ENCODE measurements at places on chromosomes 1 and 21.

DNA sequence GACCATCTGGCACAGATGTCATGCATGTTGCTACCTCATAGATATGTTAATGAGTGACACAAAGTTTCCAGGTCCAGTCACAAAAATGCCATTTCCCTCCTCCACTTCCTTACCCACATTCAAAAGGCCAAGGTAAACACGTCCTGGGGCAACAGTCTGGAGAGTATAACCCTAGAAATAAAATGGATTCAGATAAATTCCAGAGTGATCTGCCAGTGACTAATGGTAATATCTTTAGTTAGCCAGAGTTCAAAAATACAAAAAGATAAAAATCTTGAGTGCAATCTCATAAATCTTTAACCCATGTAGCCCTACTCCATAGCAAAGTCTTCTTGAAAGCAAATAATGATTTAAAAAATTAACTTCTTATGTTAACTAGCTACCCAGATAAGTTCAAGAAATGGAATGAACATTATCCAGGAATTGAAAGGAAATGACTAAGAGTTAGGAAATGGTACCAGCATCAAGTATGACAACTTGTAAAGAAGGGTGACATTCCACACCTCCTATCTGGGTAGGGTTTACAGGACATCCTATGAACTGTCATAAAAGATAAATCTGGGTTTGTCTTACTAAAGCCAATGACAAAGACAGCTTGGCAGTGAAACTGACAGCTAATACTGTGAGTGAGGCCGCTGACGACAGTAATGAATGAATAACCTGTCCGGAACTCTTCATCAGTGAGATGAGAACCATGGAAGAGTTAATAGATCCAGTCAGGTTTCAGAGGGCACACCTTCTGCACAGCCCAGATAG is 18.1 kb downstream of the RGS2 start:
- DNase-seq = peak; percentile 38

- DNase-seq = no peak
Measured at GRCh38 chr1:6208723-6209660, 3.1 kb downstream of the RNF207 start.

GRCh38 chr1:63888984-63889383 is 115.2 kb downstream of the ROR1 start:
- DNase-seq = no peak

DNA sequence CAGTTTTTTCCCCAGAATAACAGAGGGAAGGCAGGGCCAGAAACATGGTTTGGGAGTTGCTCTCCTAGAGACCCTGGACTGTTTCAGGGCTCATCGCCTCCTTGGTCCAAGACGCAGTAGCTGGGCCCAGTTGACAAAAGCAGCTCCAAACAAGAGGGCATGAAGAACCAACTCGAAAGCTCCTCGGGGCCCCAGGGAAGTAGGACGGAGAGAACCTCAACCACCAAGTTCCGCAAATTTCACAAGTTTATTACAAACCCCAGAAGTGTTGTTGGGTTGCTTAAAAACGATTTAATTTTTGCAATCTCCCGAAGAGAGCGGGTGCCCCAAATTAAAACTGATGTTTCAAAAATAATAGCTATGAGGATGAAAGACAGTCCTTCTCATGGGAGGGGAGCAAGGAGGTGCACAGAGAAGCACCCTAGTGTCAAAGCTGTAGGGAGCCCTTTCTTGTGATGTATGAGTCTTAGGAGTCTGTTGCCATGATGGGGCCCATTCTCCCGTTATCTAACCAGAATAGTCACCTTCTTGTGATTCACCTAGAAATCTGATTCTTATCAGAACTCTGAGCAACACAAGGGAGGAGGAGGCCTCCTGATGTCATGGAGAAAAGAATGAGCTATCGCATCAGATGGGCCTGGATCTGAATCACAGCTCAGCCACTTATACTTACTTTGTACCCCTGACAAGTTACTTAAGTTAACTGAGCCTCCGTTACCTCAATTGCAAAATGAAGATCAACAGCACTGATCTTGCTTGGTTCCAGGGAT is 165.7 kb upstream of the IRF2BP2 start:
- DNase-seq = no peak

- no peak for DNase-seq
Measured at GRCh38 chr1:116167625-116168276, 56.6 kb downstream of the MAB21L3 start.

DNA sequence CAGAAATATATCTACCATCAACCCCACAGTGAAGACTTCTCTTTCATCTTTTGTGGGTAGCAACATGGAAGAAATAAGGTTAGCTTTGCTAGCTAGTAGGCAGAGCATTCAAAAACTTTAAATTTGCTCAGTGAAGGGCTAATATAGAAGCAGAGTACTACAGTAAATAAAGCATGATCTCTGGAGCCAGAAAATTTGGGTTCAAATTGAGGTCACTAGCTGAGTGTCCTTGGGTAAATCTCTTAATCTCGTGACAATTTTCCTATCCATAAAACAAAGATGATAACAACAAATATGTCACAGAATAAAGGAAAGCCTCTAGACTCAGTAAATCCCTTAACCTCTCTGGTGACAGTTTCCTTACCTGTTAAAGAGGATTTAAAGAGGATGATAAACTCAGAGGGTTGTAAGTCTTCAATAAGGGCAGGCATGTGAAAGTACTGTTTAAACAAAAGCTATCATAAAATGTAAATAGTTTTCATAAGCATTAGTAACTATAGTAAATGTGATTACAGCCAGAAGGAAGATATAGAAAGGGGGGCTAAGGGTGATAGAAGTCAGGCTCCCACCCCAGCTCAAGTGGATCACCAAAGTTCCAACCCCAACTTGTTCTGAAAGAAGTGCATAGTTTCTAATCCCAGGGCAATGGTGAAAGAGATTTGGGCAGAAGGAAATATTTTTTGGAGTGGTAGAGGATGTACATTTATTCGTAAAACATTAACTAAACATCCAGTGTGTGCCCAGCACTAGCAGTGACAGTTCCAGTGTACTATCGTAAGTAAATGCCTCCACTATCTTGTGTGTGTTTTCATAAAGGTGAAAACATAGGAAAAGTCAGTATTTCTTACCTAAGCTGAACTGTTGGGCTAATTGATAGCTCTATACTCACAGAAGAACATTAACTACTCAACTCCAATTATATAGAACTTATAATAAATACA is 24.8 kb downstream of the TM2D1 start:
- DNase-seq = no peak

DNA sequence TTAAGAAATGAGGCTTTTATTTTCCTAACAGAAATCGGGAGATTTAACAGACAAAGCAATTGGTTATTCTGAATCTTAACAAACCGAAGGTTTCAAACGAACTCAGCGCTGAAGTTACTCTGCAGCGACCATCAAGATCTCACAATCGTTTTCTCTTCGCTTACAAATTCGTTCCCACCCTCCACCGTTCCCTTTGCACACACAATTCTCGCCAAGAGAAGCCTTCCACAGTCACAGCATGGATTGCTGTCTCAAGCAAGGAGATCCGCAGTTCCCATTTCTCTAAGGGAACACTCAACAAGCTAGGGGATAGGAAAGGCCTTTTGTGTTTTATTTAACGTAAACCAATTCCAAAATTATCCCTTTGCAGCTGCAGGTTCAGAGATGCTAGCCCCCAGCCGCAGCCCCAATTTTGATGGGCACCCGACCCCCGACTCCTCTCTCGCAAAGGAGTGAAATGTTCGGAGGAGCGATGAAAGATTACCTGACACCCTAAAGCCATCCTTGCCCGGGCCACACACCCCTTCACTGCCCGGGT is 755 bp downstream of the FBXO42 start:
- no peak for DNase-seq

GRCh38 chr21:36079671-36080070 is 9.8 kb downstream of the CBR1 start:
- DNase-seq = no peak

DNA sequence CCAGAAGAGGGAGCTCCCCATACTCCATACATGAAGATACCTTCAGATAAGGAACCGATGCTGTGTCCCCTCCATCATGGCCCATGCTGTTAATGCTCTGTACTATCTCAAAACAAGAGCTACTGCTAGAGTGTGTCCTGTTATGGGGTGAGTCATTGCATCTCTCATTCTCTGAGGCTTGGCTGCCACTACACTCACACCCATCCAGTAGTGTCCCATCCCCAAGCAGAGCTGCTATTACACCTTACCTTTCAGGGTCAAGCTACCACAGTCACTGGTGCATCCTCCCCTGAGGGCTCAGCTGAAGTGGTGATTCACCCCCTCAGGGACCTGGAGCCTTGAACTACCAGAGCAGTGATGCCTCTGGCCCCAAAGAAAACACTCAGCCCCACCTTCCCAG is 198.5 kb downstream of the PLA2G4A start:
- no peak for DNase-seq

DNA sequence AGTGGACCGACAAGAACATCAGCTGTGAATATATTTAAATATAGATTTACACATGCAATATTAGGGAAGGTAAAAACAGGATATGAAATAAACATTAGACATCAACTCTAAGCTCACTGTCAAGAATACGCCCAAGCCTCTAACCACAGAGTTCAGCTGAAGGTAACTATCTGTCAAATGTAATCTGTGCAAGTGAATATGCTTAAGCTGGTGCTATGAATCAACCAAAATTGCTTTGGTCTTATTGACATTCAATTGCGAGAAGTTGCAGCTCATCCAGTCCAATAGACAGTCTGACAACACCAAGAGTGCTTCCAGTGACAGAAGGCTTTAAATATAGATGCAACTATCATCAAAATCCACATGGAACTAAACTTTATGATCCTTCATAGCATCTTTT is 32.3 kb downstream of the USH2A start:
- DNase-seq = no peak

DNA sequence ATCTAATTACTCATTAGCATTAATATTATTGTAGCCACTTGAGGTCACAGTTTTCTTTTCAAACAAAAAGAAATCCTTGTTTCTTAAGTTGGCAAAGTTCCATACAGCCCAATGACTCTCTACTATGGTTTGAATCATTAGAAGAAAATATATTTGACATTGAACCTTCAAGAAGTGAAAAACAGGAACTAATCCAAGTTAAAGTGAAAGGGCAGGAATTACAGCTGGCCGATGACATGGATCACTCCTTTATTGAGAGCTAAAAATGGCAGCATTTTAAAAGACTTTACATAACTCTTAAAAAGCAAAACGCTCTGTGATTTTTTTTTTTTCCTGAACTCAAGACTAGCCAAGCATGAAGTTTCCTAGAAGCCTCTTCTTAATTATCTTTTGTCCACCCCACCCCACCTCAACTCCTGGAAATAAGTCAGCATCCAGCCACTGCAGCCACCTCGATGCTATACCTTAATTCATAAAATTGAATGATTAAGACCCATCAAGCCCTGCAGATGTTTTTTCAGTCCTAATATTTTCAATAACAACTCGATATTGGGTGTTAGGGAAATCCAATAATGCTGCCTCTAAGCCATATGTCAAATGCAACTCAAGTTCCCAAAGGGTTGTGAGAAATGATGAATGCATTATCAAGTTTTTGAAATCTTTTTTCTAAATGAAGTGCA is 323.1 kb downstream of the HHIPL2 start:
- DNase-seq = no peak

GRCh38 chr1:158014731-158015320 is 21.4 kb downstream of the KIRREL1 start:
- DNase-seq = no peak

DNA sequence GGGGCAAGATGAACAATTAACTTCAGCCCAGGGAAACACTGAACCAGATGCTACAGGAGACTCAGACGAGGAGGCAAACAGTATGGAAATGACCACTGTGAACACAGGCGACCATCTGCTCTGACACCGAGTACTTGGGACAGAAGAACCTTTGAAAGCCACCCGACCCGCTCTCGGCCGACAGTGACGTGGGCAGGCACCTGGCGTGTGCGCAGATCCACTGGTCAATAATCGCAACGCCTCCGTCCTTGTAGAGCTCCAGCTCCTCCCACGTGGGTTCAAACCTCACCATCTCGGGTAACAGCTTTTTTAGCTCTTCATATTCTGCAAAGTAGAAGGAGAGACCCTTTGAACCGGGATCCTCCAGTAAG is 20.3 kb downstream of the POFUT2 start:
- no peak for DNase-seq

DNA sequence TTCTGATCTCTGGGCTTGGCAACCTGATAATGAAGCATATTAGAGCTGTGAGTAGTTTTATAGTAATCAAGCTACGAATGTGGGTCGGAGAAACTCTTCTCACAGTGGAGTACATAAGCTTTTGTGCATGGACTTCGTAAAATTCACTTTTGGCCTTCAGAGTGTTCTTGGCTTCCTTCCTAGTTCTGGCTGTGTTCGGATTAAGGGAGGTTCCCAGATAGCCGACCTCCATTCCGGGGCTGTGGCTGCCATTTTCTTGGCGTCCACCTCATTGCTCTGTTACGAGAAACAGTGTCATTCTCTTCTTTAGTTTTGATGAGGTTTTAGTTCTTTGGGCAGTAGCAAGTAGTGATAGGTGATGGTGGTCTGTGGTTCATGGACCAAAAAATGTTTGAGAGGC is 26.3 kb downstream of the CAMTA1 start:
- no peak for DNase-seq

- no peak for DNase-seq
Measured at GRCh38 chr1:76314730-76315129, 240.2 kb downstream of the ST6GALNAC3 start.

All from keratinocyte (primary cell).